CD14-positive monocyte (primary cell): ENCODE measurements at places on chromosomes 11 and 22.

- DNase-seq: no peak
Observed at GRCh38 chr11:92109466-92109865, 115.2 kb upstream of the FAT3 start.

- no peak for DNase-seq
Observed at GRCh38 chr11:68845351-68846002, 3.8 kb upstream of the CPT1A start.

- DNase-seq: no peak
Observed at GRCh38 chr11:91446267-91446666, 778.4 kb upstream of the FAT3 start.

GRCh38 chr11:31019786-31020185, 349.8 kb downstream of the DCDC1 start:
- no peak for DNase-seq

DNA sequence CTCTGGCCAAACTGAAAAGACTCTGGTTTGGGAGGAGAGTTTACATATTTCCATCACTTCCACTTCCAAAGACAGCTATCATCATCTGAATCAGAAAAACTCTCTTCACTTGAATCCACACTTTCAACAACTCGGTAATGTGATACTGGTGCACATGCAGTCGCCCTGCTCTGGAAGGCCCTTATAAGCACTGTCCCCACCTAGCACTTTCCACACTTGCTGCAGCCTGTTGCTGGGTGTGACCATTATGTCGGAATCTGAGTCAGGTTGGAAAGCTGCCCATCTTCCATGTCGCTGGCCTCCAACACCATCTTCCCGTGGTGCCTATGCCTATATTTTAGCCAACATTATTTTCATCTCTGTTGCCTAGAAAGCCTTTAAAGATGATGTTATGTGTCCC, 1.1 kb upstream of the OR10A5 start:
- DNase-seq: no peak

- no peak for DNase-seq
Observed at GRCh38 chr22:17589810-17590375, 26.6 kb downstream of the SLC25A18 start.

DNA sequence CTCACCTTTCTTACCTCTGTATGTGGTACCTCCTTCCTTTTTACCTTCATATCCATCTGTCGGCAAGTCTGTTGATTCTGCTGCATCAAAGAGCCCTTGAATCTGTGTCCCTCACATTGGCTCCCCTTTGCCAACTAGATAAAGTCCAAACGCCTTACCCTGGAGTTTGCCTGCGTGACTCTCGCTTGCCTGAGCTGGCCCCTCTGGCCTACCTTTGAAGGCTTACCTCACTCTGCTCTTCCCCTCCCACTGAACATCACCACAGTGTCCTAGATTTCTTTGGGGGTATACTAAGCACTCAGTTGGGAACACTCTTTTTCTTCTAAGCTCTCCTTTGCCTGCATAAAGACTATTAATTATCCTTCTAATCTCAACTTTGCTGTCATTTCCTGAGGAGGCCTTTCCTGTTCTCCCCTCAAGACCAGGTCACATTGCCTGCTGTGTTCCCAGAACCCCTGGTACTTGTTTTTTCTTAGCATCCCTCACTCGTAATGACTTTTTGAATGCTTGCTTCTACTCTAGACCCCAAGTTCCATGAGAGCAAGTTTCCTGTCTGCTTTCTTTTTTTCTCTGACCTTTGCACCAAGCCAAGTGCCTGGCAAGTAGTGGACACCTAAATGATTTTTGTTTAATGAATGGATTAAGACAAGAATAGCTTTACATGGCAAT, 67.8 kb upstream of the ADORA2A start:
- DNase-seq: no peak

GRCh38 chr22:21026783-21027692, 5.3 kb downstream of the SLC7A4 start:
- no peak for DNase-seq

- DNase-seq: no peak
Observed at GRCh38 chr11:4467811-4468606, 14.4 kb upstream of the OR52K1 start.

- DNase-seq: no peak
Observed at GRCh38 chr11:130694488-130695045, 221.7 kb downstream of the SNX19 start.

DNA sequence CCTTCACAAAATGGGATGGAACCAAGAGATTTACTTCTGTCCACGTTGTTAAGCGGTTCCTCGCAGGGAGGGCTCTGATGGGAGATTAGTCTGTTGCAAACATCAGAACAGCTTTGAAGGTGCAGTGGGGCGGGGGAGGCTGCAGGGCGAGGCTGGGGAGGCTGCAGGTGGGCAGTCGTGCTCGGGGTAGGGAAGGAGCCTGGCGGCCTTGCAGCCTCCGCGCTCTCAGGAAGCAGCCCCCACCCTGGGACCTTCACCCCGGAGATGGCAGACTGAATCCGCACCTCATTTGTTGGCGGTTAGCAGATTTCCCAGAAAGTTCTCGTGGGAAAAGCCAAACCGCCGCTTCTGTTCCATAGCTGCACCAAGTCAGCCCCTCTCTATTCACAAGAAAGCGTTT, 237.3 kb downstream of the BRD1 start:
- no peak for DNase-seq

DNA sequence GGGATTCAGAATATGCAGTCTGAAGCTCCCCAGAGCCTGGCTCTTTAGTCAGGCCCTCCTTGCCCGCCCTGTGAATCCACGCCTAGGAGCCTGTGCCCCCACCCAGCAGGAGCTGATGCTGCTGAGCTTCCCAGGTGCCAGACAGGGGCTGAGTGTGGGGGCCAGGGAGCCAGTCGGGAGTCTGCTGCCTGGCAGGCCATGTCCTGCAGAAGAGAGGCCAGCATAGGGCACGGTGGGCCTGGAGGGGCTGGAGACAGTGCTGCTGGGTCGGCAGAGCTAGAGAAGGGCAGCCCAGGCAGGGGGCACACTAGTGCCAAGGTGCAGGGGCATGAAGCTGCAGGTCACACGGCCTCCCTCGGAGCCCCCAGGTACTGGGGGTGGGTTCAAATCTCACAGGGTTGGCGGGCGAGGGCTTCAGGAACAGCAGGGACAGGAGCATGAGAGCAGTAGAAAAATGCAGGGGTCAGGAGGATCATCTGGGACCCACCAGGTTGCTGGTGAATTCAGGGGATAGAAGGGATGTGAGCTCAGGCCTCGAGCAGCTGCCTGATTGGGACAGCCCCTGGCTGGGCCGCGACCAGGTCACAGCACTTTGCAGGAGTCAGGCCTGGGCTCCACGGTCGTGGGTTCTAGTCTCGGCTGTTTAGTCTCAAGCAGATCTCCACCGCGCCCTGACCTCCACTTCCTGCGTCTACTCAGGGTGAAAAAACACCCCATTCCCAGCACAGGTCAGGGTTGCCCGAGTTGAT, 4.1 kb upstream of the SEPTIN5 start:
- no peak for DNase-seq

DNA sequence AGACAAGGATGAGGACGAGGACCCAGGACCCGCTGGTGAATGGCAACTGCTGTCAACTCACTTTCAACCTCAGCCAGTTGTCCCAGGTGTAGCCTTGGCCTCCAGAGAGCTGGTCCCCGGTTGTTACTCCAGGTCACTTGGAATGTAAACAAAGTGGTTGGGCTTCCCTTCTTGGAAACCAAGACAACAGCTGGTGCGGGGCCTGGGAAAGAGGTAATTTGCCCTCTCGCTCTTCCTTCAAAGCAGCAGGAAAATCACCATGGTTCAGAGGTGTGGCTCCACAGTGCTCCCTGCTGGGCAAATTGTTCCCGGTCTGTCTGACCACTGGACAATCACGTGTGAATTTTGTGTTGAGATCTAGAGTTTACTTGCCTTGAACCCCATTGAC, 15.0 kb downstream of the SLC1A2 start:
- DNase-seq: peak; percentile 49

DNA sequence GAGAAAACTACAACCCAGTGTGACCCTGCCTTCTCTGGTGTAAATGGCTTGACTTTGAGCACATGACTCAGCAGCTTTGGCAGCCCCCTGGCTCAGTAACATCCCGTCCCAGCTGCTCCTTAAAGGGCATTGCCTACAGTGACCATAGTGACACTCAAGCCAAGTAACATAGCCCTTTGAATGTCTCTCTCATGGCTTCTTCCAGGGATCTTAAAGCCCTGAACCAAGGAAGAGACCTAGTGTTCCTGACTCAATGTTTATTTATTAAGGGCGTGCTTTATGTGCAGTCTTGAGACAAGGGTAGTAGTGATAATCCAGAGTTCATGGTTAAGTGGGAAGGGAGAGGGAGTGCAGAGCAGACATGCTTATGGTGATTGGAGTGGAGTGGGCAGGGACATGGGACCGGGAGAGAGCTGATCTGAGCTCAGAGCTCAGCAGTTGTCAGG, 125.7 kb downstream of the PARVA start:
- no peak for DNase-seq

DNA sequence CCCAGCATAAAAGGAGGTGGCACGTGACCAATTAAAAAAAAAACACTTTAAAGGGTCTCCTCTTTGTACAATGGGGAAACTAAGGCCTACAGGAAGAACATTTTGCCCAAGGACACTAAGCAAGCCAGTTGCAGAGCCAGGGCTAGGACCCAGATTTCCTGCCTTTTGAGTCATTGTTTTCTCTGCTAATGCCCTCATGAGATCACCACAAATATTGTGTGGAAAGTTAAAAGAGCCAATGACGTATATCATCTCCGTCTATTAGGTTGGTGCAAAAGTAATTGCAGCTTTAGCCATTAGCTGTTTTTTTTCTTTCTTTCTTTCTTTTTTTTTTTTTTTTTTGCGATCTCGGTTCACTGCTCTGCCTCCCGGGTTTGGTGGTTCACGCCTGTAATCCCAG, 24.1 kb upstream of the LRRC32 start:
- no peak for DNase-seq

DNA sequence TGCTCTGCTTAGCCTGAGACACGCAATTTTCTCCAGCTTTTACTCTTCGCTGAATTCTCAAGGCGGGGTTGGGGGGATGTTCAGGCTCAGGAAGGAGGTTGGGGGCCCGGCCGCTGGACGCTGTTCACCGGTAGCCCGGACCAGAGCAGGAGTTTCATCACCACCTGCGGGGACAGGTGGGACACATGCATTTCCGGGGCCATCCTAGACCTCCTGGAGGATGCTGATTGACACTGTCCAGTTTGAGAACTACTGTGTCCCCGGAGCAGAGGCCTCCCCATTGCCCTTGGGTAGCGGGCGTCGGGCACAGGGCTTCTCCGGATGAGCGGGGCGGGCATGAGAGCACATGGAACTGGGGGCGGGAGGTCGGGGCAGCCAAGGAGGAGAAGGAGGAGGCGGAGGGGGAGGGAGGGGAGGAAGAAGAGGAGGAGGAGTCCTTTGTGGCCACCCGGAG, 144.0 kb upstream of the GRK3 start:
- no peak for DNase-seq
